ENCODE measurements at places on chromosomes 4 and X.

GRCh38 chr4:121939690-121940089, 12.2 kb downstream of the TRPC3 start:
- DNase-seq: no peak

GRCh38 chrX:75086731-75087195, 69.3 kb downstream of the ABCB7 start:
- peak; percentile 9 for DNase-seq

GRCh38 chr4:106898621-106899230, 137.4 kb downstream of the DKK2 start:
- peak; percentile 24 for DNase-seq

GRCh38 chr4:130705023-130705422, 1609.1 kb downstream of the C4orf33 start:
- DNase-seq: no peak

DNA sequence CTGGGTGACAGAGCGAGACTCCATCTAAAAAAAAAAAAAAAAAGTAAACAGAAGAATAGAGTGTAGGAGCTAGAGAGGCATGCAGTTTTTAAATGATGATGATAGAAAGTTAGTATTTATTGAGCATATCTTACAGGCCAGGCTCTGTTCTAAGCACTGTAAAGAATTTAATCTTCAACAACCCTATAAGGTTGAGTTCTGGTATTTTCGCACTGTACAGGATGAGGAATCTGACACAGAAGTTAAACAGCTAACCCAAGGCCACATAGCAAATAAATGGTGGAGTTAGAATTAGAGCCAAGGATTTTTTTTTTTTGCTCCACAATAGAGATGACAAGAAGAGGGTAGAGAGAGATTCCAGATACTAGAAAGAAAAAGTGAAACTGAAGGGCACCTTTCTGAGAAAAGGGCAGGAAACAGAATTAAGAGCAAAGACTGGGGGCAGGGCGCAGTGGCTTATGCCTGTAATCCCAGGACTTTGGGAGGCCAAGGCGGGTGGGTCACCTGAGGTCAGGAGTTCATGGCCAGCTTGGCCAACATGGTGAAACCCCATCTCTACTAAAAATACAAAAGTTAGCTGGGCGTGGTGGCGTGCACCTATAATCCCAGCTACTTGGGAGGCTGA, 56.1 kb downstream of the KLHL5 start:
- DNase-seq: no peak

DNA sequence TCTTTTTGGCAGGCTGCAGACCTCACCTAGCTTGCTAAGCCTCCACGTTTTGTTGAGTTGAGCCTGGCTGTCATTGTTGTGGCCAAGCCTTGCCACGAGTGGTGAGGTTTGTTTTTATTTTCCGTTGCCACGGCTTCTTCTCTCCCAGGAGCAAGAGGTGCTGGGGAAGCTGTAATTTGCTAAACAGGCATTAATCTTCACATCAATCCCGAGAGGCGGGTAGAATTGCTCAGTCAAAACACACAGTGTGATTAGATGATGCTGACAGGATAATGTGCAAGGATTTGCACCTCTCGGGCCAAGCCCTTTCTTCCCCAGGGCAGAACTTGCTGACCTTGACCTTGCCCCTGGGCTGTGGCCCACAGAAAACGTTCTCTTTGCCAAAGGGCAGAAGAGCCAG, 72.2 kb upstream of the ATP6AP2 start:
- DNase-seq: no peak

DNA sequence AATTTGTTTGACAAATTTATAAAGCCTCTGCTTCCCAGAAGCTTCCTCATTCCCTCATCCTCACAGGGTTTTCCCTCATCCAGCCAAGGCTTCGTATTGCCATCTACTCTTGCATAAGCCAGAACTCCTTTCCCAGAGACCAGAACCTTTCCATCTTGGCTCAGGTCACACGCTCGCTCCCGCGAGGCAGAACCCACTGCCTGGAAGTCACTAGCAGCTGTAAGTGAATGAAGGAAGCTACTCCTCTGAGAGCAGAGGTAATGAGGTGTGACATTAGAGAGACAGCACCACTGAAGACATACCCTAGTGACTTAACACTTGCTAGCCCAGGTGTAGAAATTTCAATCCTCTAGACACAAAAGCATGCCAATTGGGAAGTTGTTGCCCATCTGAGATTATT, 52.5 kb downstream of the LHFPL1 start:
- DNase-seq: no peak

DNA sequence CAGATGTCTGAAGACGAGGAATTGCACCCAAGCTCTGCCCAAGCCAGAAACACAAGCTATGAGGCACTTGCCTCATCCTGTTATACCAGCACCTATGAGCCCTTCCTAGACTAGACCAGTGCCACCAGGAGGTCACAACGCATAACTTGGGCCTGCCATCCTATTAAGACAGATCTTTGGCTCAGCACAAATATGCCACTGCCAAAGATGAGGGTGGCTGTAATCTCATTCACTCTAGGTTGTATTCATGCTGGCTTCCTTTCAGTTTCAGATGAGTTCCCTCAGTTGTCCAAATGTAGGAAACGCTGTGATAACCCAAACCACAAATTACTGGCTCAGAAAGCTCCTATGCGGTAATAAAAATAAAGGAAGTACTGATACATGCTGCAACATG, 76.5 kb upstream of the CITED1 start:
- no peak for DNase-seq

DNA sequence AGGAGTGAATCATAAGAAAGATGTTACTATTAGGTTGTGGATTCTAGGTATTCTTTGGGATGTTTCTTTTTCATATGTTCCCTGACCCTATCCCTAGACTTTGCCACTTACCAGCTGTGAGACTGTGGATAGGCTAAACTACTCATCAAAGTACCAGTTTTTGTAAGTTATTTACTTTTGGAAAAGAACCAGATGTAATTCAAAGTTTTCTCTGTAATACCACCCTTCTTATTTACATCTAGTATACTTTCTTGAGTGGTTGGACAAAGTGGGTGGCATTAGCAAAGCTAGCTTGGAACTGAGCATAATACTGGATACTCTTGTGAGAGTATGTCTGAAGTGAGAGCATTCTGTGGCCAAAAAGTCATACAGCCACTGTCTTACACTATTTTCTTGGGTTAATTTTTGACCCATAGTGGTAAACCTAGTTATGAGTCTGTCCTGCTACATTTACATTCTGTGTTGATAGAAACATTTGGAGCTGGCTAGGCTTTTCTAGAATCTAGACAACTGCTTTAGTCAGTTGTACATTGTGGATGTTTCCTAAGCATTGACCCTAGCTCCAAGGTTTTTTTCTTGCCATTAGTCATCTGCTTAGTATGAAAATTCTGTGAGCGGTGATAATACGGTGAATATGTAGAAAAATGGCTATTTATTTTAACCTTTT, 41.7 kb downstream of the KDM6A start:
- no peak for DNase-seq

Data from skeletal muscle cell (primary cell).